ENCODE measurements at places on chromosomes 13 and 19. TPM values are rescaled to one million over a fixed set of nuclear protein-coding genes. Genes with fewer than 3 reads are reported as not detected.

PPP1R37 gene
- total RNA-seq = 13.1 TPM

ANGPTL8 gene
- total RNA-seq = not detected

ZNF548 gene
- 23.9 TPM for total RNA-seq

LGALS14 gene
- total RNA-seq = not detected

SULT2B1 gene
- not detected for total RNA-seq

GAPDHS gene
- total RNA-seq = not detected

CLDN10 gene
- not detected for total RNA-seq

SLC10A2 gene
- not detected for total RNA-seq

DNA sequence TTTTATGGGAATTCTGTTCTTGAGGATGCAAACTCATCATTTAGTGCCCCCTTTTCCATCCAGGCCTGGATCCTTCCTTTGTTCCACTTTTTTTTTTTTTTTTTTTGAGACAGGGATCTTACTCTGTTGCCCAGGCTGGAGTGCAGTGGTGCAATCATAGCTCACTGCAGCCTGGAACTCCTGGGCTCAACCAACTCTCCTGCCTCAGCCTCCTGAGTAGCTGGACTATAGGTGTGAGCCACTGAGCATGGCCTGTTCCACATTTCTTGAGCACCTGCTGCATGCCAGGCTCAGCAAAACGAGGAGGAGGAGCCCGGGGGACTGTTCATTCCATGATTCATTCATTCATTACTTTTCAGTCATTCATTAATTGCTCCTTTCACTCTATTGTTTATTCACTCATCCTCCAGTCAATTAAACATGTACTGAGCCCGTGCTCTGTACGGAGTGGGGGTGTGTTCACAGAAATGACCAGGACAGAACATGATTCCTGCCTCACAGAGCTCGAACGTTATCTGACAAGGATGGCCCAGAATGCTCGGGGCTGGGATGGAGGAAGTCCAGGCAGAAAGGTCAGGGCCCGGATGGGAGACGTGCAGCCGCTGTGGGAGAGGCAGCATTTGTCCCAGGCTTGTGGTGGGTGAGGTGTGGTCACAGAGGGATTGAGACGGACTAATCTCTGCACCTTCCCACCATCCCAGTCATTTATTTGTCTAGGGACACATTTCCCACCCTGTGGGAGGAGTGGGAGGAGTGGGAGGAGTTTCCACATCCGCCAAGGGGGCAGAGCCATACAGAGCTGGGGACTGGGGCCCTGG, 51.2 kb upstream of the SHKBP1 start:
- H3K36me3 ChIP-seq = no peaks in the 10 kb centered on the region
- H3K4me1 ChIP-seq = peaks cover 3% of the 10 kb centered on the region
- H3K27me3 ChIP-seq = peaks cover 6% of the 10 kb centered on the region
- H3K27ac ChIP-seq = no peak overlapping the region

DNA sequence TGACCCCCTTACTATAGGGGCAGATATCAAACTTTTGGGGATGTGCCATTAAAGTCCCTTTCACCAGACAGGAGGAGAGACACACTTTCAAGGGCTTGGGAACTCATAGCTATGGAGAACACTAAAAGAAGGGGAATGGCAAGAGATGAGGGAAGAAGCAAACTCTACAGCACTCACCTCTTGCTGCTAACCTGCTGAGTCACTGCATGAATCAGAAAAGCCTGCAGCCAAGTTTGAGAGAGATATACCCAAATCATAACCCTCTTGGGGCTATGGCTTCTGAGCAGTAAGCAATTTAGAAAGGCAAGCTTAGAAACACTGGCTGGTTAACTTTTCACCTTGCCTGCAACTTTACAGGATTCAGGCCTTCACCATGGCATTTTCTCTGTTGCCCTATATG, 1028.0 kb downstream of the UQCRFS1 start:
- H3K27ac ChIP-seq = no peak overlapping the region
- no peak for DNase-seq
- H3K27me3 ChIP-seq = no peaks in the 10 kb centered on the region
- no peaks in the 10 kb centered on the region for H3K4me1 ChIP-seq
- no peaks in the 10 kb centered on the region for H3K36me3 ChIP-seq
- no peak overlapping the region for H3K4me3 ChIP-seq

DNA sequence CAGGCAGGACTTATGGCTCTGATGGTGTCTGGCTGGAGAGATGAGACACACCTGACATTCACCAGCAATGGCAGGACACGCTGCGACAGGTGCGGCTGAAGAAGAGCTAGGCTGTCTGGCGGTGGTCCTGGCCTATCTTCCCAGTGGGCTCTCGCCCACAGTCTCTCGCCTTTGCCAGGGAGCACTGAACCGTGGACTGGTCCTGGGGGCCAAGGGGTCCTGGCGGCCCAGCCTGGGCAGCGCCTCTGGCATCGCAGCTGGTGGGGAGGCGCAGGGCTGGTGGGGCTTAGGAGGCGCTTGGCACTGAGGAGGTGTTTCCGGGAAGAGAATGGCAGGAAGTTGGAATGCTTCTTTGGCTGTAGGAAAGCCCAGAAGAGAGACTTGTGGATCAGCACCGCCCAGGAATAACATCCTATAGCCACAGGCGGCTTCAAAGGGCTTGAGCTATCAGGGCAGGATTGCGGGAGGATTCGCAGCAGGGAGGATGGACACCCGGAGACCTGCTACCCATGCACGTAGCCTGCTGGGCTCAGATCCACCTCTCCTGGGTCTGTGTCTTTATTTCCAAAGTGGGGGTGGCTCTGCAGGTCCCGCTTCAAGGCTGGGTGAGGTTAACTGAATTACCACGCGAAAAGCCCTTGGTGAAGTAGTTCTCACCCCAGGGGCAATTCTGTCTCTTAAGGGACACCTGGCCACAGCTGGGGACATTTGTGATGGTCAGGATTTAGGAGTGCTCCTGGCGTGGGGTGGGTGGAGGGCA, 14.6 kb downstream of the KDM4B start:
- H3K4me3 ChIP-seq = no peak overlapping the region
- H3K27me3 ChIP-seq = no peaks in the 10 kb centered on the region
- H3K4me1 ChIP-seq = peaks cover 26% of the 10 kb centered on the region
- peaks cover 6% of the 10 kb centered on the region for H3K36me3 ChIP-seq
- H3K27ac ChIP-seq = no peak overlapping the region

DNA sequence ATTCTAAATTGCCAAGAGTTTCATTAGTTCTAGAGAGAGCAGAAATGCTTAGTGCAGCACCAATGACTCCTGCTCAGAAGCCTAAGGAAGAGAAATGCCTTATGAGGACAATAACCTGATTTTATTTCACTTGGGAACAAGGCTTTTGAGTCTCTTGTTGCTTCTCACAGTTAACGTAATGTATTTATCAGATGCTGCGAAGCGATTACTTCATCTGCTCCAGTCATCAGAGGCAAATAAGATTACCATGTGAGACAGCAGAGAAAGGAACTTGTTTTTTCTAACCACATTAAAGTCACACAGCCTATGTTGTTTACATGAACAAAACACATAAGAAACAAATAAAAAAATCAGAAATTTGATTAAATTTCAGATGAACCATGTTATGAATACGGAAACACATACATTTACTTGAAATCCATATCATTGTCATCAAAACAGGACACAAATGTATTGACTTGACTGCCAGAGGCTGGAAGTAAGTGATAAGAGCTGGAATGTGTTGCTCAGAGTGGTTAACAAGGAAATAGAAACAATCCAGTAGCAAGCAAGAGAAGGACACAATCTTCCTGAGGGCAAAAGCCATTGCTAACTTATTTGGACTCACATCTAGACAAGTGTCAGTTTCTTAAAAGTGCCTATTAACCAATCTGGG, 147.3 kb downstream of the LHFPL6 start:
- no peaks in the 10 kb centered on the region for H3K36me3 ChIP-seq
- H3K27me3 ChIP-seq = no peaks in the 10 kb centered on the region
- H3K4me1 ChIP-seq = peaks cover 4% of the 10 kb centered on the region
- peak; percentile 21 for DNase-seq

GRCh38 chr19:28424077-28424476, 788.9 kb downstream of the UQCRFS1 start:
- no peak overlapping the region for H3K4me3 ChIP-seq
- no peaks in the 10 kb centered on the region for H3K36me3 ChIP-seq
- H3K27me3 ChIP-seq = no peaks in the 10 kb centered on the region
- no peaks in the 10 kb centered on the region for H3K4me1 ChIP-seq
- H3K27ac ChIP-seq = no peak overlapping the region

DNA sequence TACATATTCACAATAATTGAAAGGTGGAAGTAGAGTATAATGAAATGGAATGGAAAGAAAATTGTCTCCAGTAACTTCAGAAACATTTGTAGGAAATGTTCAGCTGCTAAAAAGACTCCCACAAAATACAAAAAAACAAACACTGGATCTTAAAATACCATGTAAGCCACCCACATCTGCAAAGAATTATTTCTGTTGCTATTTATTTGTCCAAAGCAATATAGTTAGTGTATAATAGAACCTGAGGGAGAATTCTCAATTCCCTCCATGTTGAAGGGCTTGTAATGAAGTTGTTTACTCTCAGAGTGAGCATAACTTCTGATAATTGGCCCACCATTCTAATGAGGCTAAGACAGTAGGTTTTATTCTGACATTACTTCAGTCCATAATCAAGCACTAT, 37.4 kb upstream of the KLF12 start:
- H3K4me3 ChIP-seq = no peak overlapping the region
- H3K27me3 ChIP-seq = no peaks in the 10 kb centered on the region
- no peaks in the 10 kb centered on the region for H3K36me3 ChIP-seq
- no peaks in the 10 kb centered on the region for H3K4me1 ChIP-seq
- H3K27ac ChIP-seq = no peak overlapping the region

GRCh38 chr13:94667190-94667589, 45.2 kb downstream of the SOX21 start:
- H3K4me1 ChIP-seq = no peaks in the 10 kb centered on the region
- H3K27me3 ChIP-seq = peaks cover 57% of the 10 kb centered on the region
- H3K4me3 ChIP-seq = no peak overlapping the region
- H3K36me3 ChIP-seq = no peaks in the 10 kb centered on the region
- no peak overlapping the region for H3K27ac ChIP-seq
- no peak for DNase-seq

DNA sequence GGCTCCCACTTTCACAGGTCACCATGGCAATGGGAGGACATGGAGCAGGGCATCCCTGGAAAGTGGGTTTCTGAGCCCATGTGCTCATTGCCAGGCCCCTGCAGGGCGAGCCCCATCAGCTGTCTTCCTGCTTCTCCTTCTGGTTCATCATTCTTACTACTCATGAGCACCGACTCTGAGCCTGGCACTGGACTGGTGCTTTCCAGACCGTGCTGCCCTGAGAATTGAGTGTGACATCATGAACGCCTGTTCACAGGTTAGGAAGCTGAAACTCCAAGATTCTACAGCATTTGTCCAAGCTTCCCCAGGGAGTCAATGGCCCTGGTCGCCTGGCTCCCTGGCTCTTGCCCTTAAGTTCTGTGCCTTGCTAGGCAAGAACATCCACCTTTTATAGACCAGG, 210.4 kb upstream of the ZNF536 start:
- H3K4me3 ChIP-seq = no peak overlapping the region
- no peak for DNase-seq
- no peak overlapping the region for H3K27ac ChIP-seq
- H3K27me3 ChIP-seq = no peaks in the 10 kb centered on the region

All from IMR-90 (cell line).